Suppressor macrophage treated with lipopolysaccharide for 4 hours (primary cell): ENCODE measurements at places on chromosomes 2 and 18.
A peak's percentile ranks its signal among the peaks of the same experiment; 100 is the strongest.

DNA sequence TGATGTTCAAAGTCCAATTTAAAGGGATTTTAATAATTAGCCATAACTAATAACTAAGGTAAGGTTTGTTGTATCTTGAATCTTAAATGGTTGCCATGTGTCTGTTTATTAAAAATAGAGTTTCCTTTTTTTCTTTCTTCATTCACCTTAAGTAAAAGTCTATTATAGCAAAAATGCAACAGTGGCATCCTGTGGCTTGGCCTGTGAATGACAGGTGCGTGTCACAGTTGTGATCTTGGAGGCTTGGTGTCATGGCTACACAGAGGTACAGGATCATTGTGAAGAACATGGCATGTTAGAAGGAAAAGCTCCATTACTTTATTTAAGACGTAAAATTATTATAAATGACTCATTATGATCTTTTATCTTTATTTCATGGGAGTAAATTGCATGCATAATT, 246.1 kb downstream of the BCL2 start:
- no peak for DNase-seq

DNA sequence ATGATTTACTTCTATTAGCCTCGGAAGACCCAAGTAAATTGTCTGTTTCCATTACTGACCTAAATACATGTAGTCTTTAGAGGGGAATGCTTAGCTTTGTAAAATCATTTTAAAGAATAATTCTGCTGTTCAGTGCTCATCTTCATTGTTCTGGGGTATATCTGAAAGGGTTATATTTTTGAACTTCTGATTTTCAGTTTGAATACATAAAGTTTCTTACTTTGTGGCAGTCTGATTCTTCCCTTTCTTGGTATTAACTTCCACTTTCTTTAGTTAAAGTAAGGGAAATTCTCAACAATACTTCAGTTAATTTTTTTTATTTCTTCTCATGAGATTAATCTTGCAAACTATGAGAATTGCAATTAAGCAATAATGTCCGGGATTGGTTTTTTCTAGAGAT, 148.4 kb downstream of the DOCK10 start:
- peak; percentile 32 for DNase-seq

DNA sequence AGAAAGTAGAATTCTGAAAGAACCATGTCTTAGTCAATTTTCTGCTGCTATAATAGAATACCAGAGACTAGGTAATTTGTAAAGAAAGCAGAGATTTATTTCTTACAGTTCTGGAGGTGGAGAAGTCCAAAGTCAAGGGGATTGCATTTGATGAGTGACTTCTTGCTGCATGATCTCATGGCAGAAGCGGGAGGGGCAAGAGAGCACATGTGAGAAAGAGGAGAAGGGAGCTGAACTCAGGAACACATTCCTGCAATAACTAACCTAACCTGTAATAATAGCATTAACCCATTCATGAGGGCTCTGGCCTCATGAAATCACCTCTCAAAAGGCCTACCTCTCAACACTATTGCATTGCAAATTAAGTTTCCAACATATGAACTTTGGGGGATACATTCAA, 797.5 kb upstream of the POU3F3 start:
- DNase-seq: no peak

DNA sequence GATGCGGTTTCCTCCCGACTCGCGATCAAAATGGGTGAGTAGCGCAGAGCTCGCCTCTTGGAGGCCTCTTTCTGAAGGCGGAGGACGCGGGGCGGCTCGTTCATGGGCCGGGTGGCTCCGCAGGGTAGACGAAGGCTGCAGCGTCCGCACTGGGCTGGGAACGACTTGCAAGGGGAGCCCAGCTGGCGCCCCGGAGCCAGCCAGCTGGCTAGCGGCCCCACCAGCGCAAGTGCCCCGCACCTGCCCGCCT, 328 bp upstream of the PASK start:
- DNase-seq: no peak

GRCh38 chr18:44937960-44938719, 257.5 kb downstream of the SETBP1 start:
- DNase-seq: no peak

GRCh38 chr2:157933160-157933920, 57.2 kb upstream of the ACVR1 start:
- DNase-seq: no peak

- no peak for DNase-seq
Observed at GRCh38 chr2:62055724-62056336, 140.1 kb upstream of the B3GNT2 start.

- DNase-seq: no peak
Observed at GRCh38 chr2:128105072-128105471, 14.1 kb downstream of the UGGT1 start.

- peak; percentile 26 for DNase-seq
Observed at GRCh38 chr2:69272803-69273471, 114.1 kb downstream of the GFPT1 start.

DNA sequence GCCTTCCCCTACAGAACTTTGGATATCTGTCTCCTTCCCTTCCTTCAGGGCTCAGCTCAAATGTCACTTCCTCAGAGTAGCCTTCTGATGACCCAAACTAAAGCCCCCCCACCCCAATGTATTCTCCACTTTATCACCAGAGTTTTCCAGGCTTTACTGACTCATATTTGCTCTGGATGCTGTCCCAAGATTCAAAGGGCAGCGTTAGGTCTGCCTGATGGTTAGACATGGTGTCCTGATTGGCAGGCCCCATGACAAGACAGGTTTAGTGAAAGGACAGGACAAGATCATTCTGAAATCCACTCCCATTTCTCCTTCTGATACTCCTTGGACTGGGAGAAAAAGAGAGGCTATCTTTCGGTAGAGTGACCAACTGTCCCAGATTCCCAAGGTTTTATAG, 22.6 kb upstream of the RPIA start:
- DNase-seq: no peak

GRCh38 chr2:54569745-54570301, 113.7 kb downstream of the SPTBN1 start:
- no peak for DNase-seq

DNA sequence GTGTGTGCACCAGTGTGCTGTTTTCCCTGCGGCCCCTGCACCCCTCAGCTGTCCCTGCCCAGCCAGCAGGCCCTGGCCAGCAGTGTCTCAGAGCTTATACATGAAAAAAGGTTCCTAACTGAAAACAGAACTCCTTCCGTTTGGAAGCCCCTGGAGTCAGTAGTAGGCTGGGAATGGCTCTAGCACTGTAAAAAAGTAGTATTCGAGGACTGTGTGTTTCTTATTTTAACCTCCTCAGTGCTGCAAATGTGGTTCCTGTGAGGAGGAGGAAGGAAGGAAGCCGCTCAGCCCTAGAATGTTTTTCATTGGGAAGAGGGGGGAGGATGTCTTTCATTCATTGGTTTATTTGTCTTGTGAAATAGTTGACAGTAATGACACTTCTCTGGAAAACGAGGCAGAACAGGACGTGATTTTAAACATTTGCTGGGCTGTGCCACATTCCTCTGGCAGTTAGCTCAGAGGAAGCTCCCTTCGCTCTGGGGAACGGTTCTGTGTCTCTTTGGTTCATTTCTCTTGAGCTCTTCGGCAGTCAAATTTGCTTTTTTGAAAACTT, 103.5 kb downstream of the SPTBN1 start:
- DNase-seq: peak; percentile 62

GRCh38 chr18:42068030-42068429, 113.0 kb downstream of the PIK3C3 start:
- no peak for DNase-seq

DNA sequence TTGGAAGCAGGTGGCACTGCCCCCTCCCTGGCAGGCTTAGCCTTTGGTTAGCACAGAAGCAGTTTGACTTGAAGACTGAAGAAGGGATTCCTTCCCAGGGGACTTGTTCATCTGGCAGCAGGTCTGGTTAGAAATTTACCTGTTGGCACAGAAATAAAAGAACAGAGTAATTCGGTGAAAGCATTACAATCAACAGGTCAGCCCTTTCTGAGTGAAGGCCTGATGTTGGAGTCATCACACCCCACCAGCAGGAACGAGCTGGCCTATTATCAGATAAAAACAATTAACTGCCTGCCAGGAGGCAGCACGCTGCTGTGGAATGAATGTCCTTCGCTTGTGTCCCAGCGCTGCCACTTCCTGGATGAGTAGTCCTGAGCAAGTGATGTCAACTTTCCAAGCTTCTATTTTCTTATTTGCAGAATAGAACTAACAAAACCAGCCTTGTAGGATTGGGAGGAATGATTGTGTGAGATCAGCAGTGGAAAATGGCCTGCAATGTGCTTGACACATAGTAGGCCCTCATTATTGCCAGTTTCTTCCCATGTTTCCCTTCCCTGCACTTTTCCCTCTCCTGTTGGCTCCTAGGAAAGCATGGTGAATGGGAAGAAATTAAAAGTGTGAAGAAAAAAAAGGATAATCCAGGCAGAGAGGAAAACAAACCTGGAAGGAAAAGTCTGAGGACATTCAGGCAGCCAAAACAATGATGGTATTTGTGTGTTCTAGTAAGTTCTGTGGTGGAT, 29.0 kb downstream of the LGALSL start:
- DNase-seq: no peak

DNA sequence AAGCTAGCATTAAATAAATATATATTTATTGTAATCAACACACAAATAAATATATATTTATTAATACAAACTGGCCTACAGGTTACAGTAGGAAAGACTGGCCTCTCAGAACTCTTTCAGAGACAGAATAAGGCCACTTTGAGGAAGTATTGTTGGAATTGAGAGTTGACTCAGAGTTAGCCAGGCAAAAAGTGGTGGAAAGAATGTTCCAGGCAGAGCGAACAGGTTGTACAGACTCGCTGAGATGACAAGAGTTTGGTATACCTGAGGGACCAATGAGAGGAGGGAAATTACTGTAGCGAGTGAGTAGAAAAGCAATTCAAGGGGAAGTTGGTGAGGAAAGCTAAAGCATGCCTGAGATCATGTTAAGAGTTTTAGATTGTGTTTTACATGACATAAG, 19.0 kb upstream of the XDH start:
- DNase-seq: no peak

- DNase-seq: no peak
Observed at GRCh38 chr2:226693521-226693920, 106.1 kb downstream of the IRS1 start.

GRCh38 chr2:161415034-161415986, 787 bp upstream of the TBR1 start:
- no peak for DNase-seq

- no peak for DNase-seq
Observed at GRCh38 chr2:101047075-101047766, 45.1 kb downstream of the RPL31 start.

DNA sequence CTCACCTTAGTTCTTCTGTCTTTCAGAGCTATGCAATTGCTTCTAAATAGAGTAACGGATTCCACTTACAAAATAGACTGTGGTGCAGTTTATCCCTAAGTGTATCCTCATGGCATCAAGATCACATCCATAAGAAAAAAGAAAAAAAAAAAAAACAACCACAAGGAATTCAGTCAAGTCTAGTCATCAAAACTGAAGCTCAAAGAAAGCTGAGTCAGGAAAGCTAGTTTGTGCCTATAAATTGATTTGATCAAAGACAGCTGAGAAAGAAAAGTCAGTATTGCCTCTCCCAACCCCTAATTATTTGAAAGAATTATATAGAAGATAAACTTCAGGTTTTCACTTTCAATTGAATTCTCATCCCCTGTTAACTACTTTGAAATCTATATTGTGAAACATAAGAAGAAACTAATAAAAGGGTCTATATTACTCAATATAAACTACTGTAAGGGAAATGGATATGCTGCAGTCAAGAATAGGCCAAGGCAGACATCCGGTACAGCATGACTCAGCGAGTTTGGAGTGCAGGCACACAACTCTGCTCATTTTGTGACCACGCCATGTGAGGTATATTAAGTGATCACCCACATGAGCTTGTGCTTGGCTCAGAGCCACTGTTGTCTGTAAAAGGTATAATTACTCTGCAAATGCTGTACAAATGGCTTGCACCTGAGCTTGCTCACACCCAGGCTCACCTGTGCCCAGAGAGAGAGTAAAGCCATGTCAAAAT, 568.1 kb upstream of the CRIM1 start:
- DNase-seq: no peak

- DNase-seq: no peak
Observed at GRCh38 chr2:54510916-54511315, 54.8 kb downstream of the SPTBN1 start.

- peak; percentile 49 for DNase-seq
Observed at GRCh38 chr2:168518555-168519066, 62.5 kb downstream of the CERS6 start.

- no peak for DNase-seq
Observed at GRCh38 chr2:170856066-170856465, 39.4 kb downstream of the GAD1 start.

- DNase-seq: no peak
Observed at GRCh38 chr2:43074592-43075053, 151.8 kb downstream of the ZFP36L2 start.

- DNase-seq: no peak
Observed at GRCh38 chr18:10296491-10296890, 157.9 kb upstream of the APCDD1 start.

- no peak for DNase-seq
Observed at GRCh38 chr2:121360566-121361300, 75.7 kb upstream of the TFCP2L1 start.

GRCh38 chr2:164617466-164617865, 3.8 kb downstream of the GRB14 start:
- no peak for DNase-seq

- DNase-seq: peak; percentile 33
Observed at GRCh38 chr2:58700591-58700990, 459.5 kb upstream of the FANCL start.

DNA sequence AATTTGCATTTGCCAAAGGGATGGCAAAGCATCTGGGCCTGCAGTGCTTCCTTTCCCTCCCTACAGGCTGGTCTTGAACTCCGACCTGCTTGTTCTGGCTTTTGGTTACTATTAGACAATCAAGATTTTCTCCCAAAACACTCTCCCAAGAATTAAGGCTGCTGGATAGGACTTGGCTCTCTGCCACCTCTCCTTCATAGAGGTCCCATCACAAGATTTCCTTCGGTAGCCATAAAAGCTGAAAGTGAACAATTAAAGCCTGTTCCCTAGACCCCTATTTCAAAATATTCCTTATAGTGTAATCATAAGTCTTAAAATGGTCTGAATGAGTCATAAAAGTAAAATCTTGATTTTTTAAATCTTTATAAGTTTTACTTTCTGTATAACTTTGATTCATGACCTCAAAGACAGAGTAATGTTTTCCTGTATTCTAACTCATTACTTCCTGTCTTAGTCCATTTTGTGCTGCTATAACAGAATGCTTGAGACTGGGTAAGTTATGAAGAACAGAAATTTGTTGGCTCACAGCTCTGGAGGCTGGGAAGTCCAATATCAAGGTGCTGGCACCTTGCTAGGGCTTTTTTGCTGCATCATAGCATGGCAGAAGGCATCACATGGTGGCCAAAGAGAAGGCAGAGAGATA, 37.8 kb upstream of the TNP1 start:
- DNase-seq: peak; percentile 11

- DNase-seq: no peak
Observed at GRCh38 chr2:241050624-241051577, 51.2 kb downstream of the MTERF4 start.

DNA sequence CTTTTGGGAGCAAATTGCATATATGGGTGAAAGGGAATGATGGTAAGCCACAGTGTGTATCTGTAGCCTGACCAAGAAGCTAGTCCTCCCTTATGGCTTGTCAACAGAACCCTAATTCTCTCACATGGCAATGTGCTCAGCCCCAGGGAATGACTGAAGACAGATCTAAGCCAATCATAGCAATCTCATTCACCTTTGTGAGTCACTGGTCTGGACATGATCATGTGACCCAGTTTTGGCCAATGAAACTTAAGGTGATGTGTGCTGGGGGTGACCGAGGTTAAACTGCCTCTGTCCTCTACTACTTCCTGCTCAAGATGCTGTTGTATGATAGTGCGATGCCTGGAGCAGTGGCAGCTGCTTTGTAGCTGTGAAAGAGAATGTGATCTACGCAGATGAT, 491.2 kb upstream of the HS6ST1 start:
- DNase-seq: no peak
